ENCODE measurements at places on chromosomes 3 and 15. TPM values are rescaled to one million over a fixed set of nuclear protein-coding genes. Genes with fewer than 3 reads are reported as not detected.

CYP11A1 gene
- not detected for total RNA-seq

ADCY5 gene
- 0.17 TPM for total RNA-seq

DNAH12 gene
- under 0.01 TPM for total RNA-seq

PCOLCE2 gene
- 0.23 TPM for total RNA-seq

ZNF80 gene
- total RNA-seq = not detected

ENTPD3 gene
- 0.09 TPM for total RNA-seq

TMOD2 gene
- total RNA-seq = 22.3 TPM

PLSCR5 gene
- total RNA-seq = not detected

FMN1 gene
- 0.09 TPM for total RNA-seq

GNAT1 gene
- total RNA-seq = not detected

ALDH1L1 gene
- not detected for total RNA-seq

NR2E3 gene
- total RNA-seq = 0.05 TPM

OXTR gene
- 5.3 TPM for total RNA-seq

POLQ gene
- total RNA-seq = 3.9 TPM

STRIT1 gene
- not detected for total RNA-seq

CD200R1 gene
- not detected for total RNA-seq

FBXW12 gene
- not detected for total RNA-seq

LMLN gene
- 2.0 TPM for total RNA-seq

SHF gene
- 1.8 TPM for total RNA-seq

SLC15A2 gene
- total RNA-seq = 0.33 TPM

LSM3 gene
- 8.1 TPM for total RNA-seq

UTS2B gene
- not detected for total RNA-seq

CACNA2D3 gene
- total RNA-seq = not detected

LMOD3 gene
- total RNA-seq = not detected

KLHL40 gene
- total RNA-seq = not detected

DMXL2 gene
- total RNA-seq = 16.8 TPM

SERINC4 gene
- total RNA-seq = not detected

TTLL13 gene
- 0.09 TPM for total RNA-seq

SLCO2A1 gene
- 10.7 TPM for total RNA-seq

HYAL1 gene
- 30.6 TPM for total RNA-seq

PLAAT1 gene
- total RNA-seq = 0.47 TPM

TMEM62 gene
- 21.4 TPM for total RNA-seq

CEP152 gene
- total RNA-seq = 3.6 TPM

GPR27 gene
- total RNA-seq = not detected

SCG3 gene
- 0.60 TPM for total RNA-seq

ZXDC gene
- total RNA-seq = 22.2 TPM

ST3GAL6 gene
- 30.1 TPM for total RNA-seq

FAM107A gene
- total RNA-seq = 2.9 TPM

SCN5A gene
- total RNA-seq = 6.5 TPM

A4GNT gene
- not detected for total RNA-seq

EFCAB12 gene
- not detected for total RNA-seq

TCAIM gene
- total RNA-seq = 25.4 TPM

GNB4 gene
- total RNA-seq = 70.5 TPM

SLC38A3 gene
- not detected for total RNA-seq

SMCO1 gene
- not detected for total RNA-seq

ST8SIA2 gene
- total RNA-seq = under 0.01 TPM

HEG1 gene
- total RNA-seq = 103 TPM

SOX14 gene
- total RNA-seq = not detected

TICRR gene
- 7.0 TPM for total RNA-seq

ACTC1 gene
- not detected for total RNA-seq

GOLGA8K gene
- 0.19 TPM for total RNA-seq

MUSTN1 gene
- not detected for total RNA-seq

KNG1 gene
- total RNA-seq = not detected

LRRC31 gene
- total RNA-seq = not detected

EAF1 gene
- 25.7 TPM for total RNA-seq

Data from dermis blood vessel endothelial cell (primary cell).